NCI-H446 treated with DMSO at 0.1 percent for 48 hours (cell line): ENCODE measurements at places on chromosomes 4 and X.

- no peak for DNase-seq
Observed at GRCh38 chrX:30593440-30594200, 16.1 kb upstream of the TASL start.

GRCh38 chrX:18884916-18885315, 99.0 kb downstream of the PHKA2 start:
- DNase-seq, result no peak

- DNase-seq, result no peak
Observed at GRCh38 chr4:3486541-3487540, 23.7 kb downstream of the DOK7 start.

DNA sequence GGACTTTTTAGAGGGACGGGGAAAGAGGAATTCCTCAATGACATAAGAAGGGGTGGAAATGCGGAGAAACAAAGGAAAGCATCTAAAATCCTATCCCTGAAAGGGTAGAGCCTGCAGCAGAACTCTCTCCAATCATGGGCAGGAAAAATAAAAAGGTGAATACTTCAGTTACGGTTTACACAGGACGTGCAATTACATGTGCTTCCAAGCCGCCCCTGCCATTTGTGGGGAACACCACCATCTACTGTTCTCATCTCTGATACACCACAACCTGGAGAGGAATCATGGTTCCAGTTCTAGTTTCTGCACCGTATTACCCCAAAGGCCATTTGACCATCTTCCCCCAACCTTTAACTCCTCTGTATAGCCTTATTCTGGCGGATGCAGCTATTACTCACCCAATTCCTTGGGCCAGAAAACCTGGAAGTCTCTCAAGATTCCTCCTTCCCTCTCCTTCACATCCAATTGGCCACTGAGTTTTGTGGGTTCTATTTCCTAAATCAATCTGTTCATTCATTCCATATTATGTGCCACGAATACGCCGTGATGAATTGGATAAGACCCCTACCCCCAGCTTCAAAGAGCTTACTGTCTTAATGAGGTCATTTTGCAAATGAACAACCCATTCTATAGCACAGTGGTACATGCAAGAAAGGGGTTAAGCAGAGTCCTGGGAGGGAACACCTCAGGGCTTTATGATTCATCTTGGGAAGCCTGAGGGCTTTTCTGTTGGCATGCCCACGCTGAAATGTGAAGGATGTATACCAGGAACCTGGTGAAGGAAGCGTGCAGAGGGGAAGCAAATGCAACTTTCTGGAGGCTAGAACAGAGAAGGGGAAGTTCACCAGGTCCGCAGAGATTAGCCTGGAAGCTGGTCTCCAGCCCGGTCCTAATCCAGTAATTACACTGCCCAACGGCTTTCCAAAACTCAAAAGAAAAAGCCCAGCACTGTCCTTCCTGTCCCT, 1.4 kb upstream of the MSL3 start:
- DNase-seq, result no peak

DNA sequence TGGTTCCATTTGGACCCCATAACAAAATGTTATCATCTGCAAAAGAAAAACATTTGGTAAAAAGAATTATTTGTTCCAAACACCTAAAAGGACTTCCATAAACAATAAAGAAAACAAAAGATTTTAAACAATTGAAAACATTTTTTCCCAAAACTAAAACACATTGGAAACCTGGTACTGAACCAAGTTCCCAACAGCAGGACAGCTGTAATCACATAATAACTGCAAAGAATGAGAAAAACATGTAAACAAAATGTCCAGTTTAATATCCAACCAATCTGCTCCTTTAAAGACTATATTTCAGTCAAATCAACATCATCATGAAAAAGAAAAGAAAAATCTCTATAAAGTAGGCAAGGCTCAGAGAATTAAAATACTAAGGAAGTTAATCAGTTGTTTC, 36.3 kb downstream of the PRDM5 start:
- DNase-seq, result no peak

DNA sequence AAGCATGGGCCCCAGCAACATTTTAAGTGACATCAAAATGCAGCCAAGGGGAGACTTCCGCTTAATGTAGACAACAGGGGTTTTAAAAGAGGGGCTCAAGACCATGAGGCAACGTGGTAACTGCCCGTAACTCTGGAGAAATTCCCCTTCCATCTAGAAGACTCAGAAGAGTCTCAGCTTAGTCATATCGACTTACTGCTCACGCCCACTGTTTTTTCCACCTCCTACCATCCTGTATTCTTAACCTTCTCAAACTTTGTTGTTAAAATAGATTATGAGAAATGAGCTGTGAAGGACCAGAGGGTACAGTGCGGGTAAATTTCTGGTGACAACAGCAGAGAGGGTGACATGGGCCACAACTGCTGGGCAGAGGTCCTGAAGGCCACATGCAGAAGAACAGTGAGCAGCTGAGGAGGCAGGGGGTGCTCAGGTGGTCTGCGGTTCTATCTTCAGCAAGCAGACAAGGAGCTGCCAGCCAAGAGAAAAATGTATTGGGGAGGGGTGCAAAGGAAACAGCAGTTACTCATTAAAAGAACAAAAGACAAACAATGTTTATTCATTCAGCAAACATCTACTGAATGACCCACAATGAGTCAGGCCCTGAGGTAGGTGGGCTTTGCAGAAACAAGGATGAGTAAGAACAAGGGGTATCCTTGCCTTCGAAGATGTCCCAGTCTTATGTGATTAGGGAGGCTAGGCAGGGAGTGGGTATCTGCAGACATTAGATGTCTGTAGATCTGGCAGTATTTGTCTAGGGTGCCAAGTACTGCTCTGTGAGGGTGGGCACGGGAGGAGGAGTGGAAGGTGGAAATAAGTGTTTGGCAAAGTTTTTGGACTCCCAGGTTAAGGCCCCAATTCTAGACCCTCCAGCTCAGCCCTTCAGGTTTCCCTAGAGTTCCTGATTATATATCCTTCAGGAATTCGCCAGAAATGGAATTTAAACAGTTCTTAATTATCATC, 175.3 kb downstream of the TSPAN5 start:
- DNase-seq, result no peak

DNA sequence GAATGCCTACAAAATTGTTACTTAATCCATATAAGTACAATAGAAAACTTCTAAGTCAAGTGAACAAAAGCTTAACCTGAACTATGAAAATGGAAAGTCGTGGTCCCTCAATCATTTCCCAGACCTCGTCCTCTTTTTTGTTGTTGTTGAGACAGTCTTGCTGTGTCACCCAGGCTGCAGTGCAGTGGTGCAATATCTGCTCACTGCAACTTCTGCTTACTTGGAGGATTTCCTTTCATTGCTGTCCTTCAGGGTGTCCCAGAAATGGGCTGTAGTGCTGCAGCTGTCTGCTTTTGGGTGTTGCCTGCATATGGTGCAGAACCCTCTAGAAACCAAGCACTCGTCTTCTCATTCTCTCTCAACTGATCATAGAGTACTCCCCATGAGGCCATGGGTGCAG, 75.0 kb upstream of the IL2 start:
- DNase-seq, result no peak

- DNase-seq, result no peak
Observed at GRCh38 chr4:147605499-147605898, 11.7 kb upstream of the TMEM184C start.

GRCh38 chr4:70473679-70474078, 1.7 kb downstream of the MUC7 start:
- no peak for DNase-seq

DNA sequence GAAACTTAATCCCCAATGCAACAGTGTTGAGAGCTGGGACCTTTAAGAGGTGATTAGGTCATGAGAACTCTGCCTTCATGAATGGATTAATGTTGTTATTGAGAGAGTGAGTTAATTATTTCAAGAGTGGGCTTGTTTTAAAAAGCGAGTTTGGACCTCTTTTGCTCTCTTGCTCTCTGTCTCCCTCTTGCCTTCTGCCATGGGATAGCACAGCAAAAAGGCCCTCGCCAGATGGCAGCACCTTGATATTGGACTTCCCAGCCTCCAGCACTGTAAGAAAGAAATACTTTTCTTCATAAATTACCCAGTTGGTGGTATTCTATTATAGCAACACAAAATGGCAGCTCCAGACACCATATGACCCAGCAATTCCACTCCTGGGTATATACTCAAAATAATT, 7.0 kb upstream of the ATP6AP2 start:
- no peak for DNase-seq

GRCh38 chr4:38179690-38180377, 219.6 kb downstream of the PTTG2 start:
- no peak for DNase-seq
